ENCODE measurements at places on chromosomes 13 and 19. TPM values are rescaled to one million over a fixed set of nuclear protein-coding genes. Genes with fewer than 3 reads are reported as not detected.

DNA sequence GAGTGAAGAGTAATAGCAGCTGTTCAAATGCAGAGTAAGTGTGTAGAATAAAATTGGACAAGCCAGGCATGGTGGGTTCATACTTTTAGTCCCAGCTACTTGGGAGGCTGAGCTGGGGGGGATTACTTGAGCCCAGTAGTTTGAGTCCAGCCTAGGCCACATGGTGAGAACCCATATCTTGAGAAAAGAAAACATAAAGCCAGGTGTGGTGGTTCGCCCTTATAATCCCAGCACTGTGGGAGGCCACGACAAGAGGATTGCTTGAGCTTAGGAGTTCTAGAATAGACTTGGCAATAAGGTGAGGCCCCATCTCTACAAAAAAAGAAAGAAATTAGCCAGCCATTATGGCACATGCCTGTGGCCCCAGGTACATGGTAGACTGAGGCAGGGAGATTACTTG lies 1241.1 kb downstream of the UQCRFS1 start:
- DNase-seq: no peak
- H3K4me3 ChIP-seq: no peak overlapping the region
- no peaks in the 10 kb centered on the region for H3K36me3 ChIP-seq
- H3K27me3 ChIP-seq: no peaks in the 10 kb centered on the region
- no peak overlapping the region for H3K27ac ChIP-seq
- H3K4me1 ChIP-seq: peaks cover 11% of the 10 kb centered on the region

- H3K4me3 ChIP-seq: no peak overlapping the region
- H3K36me3 ChIP-seq: 0 out of 2 replicates have a peak, but pooled peaks cover under 1% of the 10 kb centered on the region
- no peak overlapping the region for H3K27ac ChIP-seq
- peak; percentile 50 for DNase-seq
- H3K4me1 ChIP-seq: peaks cover 39% of the 10 kb centered on the region
Measured at GRCh38 chr13:40963927-40964326, 55.2 kb downstream of the ELF1 start.

DNA sequence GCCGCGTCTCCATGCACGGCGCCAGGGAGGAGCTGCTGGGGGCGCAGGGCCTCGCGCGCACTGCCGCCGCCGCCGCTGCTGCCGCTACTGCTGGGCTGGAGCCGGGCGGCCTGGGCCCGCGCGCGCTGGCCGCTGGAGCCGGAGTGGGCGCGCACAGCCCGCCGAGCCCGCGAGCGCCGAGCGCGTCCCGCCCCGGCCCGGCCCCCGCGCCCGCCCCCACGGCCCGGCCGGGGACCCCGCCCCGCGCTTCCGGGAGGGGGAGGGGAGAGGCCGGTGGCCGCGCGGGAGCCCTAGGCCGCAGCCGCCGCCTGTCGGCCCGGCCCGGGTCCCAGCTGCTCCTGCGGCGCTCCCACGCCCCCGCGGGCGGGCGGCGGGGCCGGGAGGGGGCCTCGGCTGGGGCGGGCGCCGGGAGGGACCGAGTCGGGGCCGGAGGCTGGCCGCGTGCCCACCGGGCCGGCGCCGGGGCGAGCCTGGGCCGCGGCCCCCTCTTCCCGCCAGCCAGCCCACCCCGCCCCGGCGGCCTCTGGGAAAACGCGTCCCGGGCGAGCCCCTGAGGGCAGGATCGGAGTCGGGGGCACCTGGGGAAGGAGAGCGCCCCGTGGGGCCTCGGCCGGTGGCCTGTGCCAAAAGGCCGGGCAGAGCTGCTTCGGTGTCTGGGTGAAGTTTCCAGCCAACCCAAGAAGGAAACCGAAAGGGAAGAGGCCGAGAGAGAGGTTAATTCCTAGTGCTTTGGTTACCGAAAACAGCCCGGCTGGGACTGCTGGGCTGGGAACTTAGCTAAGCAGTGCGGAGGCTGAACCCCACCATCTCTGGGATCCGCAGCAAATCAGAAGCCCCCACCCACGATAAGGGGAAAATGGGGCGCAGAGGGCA lies at the start of gene STK24:
STK24 (minus strand) TSS at position 145 of the 873 bp plus-strand sequence. CDS start 321 bp downstream, outside the sequence.
- no peaks in the 10 kb centered on the region for H3K27me3 ChIP-seq
- peaks cover 15% of the 10 kb centered on the region for H3K36me3 ChIP-seq
- peak within 1 kb of the TSS; percentile 97 for H3K27ac ChIP-seq
- DNase-seq: peak; percentile 64
- peak within 1 kb of the TSS; percentile 95 for H3K4me3 ChIP-seq

The ZNF492 gene
- total RNA-seq: 0.09 TPM

DNA sequence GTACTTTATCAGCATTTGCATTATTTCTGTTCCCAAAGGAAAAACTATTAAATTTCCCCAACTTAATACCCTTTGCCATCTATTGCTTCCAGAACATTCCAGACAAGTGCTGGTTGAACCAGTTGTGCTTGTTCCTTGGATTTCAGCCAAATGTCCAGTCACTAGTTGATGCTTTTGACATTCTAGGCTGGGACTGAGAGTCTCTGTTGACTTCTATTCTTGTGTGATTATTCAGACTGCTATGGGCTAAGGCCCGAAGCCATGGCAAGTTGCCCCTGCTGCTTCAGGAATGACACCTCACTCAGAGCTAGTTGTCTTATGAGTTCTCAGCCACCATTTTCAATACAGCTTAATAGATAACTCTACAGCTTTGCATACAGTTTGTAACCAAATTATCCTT lies 458.1 kb upstream of the ARGLU1 start:
- DNase-seq: no peak
- H3K27me3 ChIP-seq: no peaks in the 10 kb centered on the region
- no peak overlapping the region for H3K4me3 ChIP-seq
- H3K36me3 ChIP-seq: no peaks in the 10 kb centered on the region

The LRFN3 gene
- total RNA-seq: 19.5 TPM

- H3K36me3 ChIP-seq: no peaks in the 10 kb centered on the region
- H3K4me1 ChIP-seq: peaks cover 54% of the 10 kb centered on the region
- H3K27me3 ChIP-seq: no peaks in the 10 kb centered on the region
- H3K27ac ChIP-seq: no peak overlapping the region
- no peak overlapping the region for H3K4me3 ChIP-seq
Measured at GRCh38 chr19:55464039-55464661, 401 bp downstream of the C19orf85 start.

The PEG3 gene
- total RNA-seq: not detected

The SYNE4 gene
- total RNA-seq: 0.31 TPM

DNA sequence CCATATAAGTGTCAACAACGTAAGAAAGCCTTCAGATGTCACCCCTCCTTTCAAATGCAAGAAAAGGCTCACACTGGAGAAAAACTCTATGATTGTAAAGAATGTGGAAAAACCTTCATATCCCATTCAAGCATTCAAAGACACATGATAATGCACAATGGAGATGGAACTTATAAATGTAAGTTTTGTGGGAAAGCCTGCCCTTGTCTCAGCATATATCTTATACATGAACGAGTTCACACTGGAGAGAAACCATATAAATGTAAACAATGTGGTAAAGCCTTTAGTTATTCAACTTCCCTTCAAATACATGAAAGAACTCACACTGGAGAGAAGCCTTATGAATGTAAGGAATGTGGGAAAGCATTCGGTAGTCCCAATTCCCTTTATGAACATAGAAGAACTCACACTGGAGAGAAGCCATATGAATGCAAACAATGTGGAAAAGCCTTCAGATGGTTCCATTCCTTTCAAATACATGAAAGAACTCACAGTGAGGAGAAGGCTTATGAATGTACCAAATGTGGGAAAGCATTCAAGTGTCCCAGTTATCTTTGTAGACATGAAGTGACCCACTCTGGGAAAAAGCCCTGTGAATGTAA lies 11.1 kb downstream of the ZNF844 start:
- H3K4me1 ChIP-seq: no peaks in the 10 kb centered on the region
- H3K36me3 ChIP-seq: peaks cover 67% of the 10 kb centered on the region
- no peak overlapping the region for H3K27ac ChIP-seq
- DNase-seq: no peak
- H3K4me3 ChIP-seq: no peak overlapping the region
- H3K27me3 ChIP-seq: peaks cover 5% of the 10 kb centered on the region

DNA sequence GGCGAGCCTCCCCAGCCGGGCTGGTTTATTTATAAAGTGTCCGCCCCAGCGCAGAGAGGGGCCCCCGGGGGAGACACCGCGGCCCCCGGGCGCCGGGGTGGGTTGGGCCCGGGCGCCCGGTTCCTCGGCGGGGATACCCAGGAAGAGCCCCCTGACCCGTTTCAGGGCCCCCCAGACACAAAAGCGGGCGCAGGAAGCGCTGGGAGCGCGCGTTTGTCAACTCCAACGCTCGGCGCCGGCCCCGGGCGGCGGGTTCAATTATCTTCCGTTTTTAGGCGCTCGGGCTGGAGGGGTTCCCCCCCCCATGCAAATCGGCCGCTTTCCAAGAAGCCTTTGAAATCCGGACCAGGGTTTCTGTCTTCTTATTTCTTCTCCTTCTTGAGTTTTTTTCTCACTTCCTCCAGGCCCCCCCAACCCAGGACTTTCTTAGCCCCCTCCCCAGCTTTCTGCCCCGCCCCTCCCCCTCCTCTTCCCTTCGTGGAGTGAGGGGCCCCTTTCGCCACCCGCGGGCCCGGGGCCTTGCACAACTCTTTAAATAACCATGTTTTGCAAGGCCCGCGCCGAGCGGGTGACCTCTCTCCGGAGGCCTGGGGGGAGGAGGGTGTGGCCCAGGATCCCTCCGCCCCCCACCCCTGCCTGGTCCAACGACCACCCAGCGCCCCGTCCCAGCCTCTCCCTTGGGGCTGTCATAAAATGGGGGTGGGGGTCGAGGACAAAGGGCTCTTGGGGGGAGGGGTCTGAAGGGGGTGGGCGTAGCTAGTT lies 935 bp downstream of the ARID3A start:
- H3K27ac ChIP-seq: peak overlapping the region; percentile 66
- peaks cover 3% of the 10 kb centered on the region for H3K4me1 ChIP-seq
- peak overlapping the region; percentile 87 for H3K4me3 ChIP-seq
- no peak for DNase-seq
- H3K36me3 ChIP-seq: peaks cover 2% of the 10 kb centered on the region

The CGB1 gene
- not detected for total RNA-seq

DNA sequence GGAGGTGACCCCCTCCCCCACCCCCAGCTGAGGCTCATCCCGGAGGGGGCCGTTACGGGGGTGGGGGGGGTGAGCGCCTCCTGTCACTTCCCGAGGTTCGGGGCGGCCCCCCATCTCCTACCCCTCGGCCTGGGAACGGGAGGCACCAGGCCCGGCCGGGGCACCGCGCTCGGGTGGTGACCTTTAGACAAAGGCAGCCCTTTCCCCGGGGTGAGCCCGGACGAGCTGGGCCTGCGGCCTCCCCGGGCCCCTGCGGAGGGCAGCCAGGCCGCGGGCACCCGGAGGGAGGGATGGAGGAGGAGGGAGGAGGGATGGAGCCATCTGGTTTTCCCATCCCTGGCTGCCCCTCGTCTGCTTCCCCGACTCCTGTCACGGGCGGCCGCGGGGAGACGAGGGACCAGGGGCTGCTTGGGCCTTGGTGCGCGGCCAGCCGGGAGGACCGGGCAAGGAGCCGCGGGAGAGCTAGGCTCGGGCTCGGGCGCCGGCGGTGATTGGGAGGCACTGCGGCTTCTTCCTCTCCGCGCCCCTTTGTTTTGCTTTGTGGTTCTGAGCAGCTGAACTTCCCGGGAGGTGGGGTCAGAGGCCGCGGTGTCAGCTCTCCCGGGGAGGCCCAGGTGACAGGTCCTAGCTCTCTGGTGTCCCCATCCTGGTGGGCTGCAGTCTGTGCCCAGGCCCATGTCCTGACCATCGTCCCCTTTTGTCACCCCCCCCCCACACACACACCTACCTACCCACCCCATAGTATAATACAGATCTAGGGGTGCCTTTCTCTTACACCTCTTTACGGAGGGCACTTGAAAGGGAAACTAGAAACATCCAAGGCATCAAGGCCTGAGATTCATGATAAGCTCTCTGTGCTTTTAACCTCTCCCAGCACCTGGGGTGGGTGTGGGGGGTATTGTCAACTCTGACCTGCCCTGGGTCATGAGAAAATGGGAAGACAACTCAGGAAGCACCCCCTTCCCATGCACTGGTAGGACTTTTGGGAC lies 1.3 kb downstream of the BICRA start:
- DNase-seq: peak; percentile 15
- H3K4me1 ChIP-seq: peaks cover 42% of the 10 kb centered on the region
- peaks cover 10% of the 10 kb centered on the region for H3K36me3 ChIP-seq
- no peaks in the 10 kb centered on the region for H3K27me3 ChIP-seq
- peak overlapping the region; percentile 75 for H3K27ac ChIP-seq
- peak overlapping the region; percentile 82 for H3K4me3 ChIP-seq

- no peaks in the 10 kb centered on the region for H3K4me1 ChIP-seq
- peaks cover 15% of the 10 kb centered on the region for H3K36me3 ChIP-seq
- H3K27me3 ChIP-seq: peaks cover 5% of the 10 kb centered on the region
- no peak overlapping the region for H3K27ac ChIP-seq
- no peak for DNase-seq
Measured at GRCh38 chr13:22214184-22214583, 543.3 kb downstream of the FGF9 start.

The WDR88 gene
- total RNA-seq: not detected

DNA sequence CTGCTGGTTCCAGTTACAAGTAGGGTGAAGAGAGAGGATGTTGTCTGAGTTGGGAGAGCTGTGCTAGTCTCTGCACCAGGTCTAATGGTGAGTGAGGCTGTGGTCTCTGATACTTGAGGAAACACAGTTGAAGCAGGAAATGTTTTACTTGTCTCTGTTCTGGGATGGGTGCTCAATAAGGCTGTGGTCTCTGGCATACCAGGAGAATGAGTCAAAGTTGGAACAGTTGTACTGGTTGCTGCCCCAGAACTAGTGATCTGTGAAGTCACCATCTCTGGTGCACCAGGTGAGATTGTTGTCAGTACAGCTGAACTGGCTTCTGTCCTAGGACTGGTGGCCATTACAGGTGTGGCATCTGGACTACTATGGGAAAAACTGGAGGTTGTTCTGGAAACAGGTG lies 74.7 kb downstream of the MUC16 start:
- H3K27me3 ChIP-seq: no peaks in the 10 kb centered on the region
- no peak overlapping the region for H3K4me3 ChIP-seq
- DNase-seq: no peak
- H3K4me1 ChIP-seq: no peaks in the 10 kb centered on the region

The SIGLEC9 gene
- not detected for total RNA-seq

DNA sequence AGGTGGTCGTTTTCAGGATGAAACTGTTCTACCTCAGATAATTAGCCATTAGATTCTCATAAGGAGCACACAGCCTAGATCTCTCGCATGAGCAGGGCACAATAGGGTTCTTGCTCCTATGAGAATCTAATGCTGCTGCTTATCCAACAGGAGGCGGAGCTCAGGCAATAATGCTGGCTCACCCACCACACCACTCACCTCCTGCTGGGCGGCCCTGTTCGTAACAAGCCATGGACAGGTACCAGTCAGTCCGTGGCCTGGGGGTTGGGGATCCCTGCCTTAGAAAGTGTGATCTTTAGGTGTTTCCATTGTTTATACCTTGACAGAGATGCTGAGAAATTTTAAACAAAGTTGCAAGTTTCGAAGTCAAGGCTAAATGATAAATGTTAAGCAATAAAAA lies 344.6 kb upstream of the HTR2A start:
- H3K27ac ChIP-seq: no peak overlapping the region
- no peak for DNase-seq
- H3K36me3 ChIP-seq: no peaks in the 10 kb centered on the region
- H3K4me1 ChIP-seq: no peaks in the 10 kb centered on the region
- H3K27me3 ChIP-seq: no peaks in the 10 kb centered on the region

DNA sequence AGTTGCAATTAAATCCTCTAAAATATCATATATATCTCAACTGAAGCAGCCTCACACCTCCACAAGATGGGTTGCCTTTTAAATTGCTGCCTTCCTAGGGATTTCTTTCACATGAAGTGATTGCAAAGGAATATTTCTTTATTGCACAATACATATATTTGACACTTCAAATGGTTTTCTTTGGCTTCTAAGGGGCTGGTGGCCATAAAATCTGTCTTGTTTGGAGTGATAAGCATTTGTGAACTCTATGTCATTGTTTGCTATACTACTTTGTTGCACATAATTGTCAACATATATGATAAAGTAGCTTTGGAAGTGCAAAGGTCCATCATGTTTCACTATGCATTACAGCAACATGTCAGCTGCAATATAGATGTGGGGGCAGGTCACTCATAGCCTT lies 2380.9 kb downstream of the PCDH9 start:
- DNase-seq: no peak
- H3K27me3 ChIP-seq: no peaks in the 10 kb centered on the region
- no peak overlapping the region for H3K4me3 ChIP-seq
- H3K27ac ChIP-seq: no peak overlapping the region

All from HFFc6 (cell line).